CD4-positive, alpha-beta T cell treated with Interleukin-17A for 1 hour (primary cell): ENCODE measurements at places on chromosomes 2 and 18.

DNA sequence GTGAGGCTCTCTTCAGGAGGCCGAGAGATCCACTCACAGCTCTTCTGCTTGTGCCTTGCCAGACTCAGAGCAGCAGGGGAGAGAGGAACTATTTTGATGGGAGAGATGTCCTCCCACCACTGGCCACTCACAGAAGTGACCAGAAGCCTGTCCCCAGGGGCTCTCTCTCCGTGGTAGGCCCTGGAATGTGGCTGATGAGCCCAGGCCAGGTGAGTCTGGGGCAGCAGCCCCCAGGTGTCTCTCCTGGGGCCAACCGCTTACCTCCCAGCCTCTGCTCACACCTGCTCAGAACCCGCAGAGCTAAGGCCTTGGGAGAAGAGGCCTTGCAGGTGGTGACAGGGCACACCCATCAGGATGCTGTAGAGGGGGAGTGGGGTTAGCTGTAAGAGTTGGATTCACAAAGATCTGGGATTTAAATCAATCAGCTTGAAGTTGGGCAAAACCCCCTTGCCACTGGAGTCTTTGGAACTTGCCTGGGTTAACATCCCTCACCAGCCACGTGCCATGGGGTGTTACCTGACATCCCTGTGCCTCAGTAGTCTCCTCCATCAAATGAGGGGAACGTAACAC is 29.1 kb upstream of the ASB18 start:
- DNase-seq: no peak

DNA sequence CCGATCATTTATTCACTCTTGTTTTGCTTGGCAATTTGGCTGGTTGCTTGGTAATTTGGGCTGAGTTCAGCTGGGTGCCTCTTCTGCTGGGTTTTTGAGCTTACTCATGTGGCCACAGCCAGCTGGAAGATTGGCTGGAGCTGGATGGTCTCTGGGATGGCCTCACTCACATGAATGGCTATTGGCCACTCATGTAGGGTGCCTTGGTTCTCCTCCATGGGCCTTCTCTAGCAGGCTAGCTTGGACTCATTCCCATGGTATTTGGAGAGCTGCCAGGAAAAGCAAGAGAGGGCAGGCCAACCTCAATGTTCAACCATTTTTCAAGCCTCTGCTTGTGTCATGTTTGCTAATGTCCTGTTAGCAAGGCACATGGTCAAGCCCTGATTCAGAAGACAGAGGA is 16.9 kb downstream of the ZAP70 start:
- no peak for DNase-seq

DNA sequence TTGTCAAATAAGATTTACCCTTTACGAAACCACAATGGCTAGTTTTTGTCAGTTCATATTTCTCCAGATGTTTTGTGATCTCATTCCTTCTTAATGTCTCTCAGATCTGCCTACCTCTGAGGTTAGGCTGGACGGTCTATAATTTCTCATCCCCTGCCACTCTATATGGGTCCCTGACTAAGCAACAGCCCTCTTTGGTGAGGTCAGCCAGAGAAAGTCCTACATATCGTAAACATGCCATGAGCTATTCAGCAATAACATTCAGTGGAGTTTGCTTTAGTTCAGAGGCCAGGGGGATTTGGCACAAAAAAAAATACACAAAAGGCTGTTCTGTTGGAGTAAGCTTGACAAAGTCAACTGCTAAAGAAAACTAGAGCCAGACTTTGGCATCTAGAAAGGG is 192.1 kb upstream of the NCKAP5 start:
- no peak for DNase-seq

DNA sequence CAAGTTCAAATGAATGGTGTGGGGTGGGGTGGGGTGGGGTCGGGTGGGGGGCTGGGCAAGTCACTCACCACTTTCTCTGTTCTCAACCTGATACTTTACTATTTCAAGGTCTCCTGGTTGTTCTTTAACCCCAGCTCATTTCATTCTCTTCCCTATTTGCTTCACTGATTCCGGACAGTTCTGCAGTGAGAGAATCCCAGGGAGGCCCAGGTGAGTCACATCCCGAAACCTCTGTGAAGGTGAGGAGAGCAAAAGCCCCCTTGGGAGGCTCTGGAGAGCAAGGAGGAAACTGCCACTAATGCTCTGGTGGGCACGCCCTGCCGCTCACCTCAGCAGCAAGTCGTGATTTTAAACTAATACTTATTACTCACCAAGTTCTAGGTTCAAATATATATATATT is 8.9 kb downstream of the EDAR start:
- no peak for DNase-seq

DNA sequence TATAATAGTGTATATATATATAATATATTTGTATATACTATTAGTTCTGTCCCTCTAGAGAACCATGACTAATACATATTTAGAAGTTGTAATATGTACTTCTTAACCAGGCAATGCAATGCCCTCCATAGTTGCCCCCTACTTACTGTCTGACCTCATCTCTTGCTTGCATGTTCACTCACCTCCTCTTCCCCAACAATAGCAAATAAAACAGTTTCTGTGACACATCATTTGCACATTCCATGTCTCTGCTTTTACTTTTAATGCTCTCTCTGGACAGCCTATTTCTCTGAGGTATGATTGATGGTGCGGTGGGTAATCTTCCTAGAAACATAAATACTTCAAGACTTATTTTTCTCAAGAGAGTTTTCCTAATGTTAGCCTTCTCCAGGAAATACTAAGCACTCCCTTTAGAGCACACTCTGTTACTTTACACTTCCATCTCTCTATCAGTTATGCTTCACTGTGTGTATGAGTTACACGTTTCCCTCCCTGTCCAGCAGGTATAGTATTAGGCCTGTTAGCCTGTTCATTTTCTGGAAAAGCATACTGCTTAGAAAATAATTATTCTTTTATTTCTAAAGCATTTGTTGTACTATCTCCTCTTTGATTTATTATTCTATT is 295.6 kb upstream of the LRATD1 start:
- DNase-seq: no peak

DNA sequence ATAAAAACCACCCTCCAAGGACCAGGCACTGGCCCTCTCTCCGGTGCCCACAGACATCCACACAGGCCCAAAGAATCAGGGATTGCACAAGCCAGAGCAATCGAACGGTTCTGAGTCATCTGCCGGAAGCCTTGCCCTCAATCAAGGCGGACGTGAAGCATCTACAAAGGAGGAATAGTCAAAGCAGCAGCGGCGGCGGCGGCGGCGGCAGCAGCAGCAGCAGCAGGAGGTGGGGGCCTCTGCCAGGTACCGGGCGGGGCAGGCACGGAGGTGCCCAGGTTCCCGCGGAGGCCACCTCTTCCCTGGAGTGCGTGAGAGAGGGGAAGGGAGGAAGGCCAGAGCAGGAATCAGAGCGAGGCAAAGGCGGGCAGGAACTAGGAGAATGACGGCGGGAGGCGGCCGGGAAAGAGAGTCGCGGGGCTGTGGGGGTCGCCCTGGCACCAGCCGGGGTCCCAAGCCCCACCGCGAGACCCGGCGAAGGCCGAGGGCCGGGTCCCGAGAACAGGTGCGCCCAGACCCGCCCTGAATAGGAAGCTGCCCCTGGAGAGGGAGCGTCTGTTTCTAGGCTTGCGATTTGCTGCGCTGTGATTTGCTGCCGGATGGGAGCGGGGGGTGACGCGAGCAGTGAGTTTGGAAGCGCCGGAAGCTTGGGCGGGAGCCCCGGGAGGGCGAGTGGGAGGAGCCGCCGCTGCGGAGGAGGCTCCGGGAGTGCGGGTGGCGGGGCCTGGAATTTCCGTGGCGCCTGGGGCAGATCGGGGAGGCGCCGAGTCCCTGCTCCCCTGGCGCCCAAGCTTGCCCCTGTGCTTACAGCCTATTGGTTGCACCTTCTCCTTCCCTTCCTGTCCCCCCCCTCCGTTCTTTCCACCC is at the start of gene SERPINB8:
Gene SERPINB8, plus strand, starts transcription at position 140 of the 867 bp plus-strand sequence. CDS start 8,228 bp downstream, outside the sequence.
- peak; percentile 83 for DNase-seq

GRCh38 chr2:191625016-191625415 is 52.9 kb upstream of the NABP1 start:
- DNase-seq: peak; percentile 92

- peak; percentile 14 for DNase-seq
Measured at GRCh38 chr18:36942264-36942663, 113.3 kb downstream of the KIAA1328 start.

GRCh38 chr2:218086478-218086877 is 17.4 kb downstream of the RUFY4 start:
- no peak for DNase-seq

- DNase-seq: no peak
Measured at GRCh38 chr2:136319237-136319636, 201.3 kb upstream of the CXCR4 start.

- DNase-seq: peak; percentile 27
Measured at GRCh38 chr2:69985688-69986087, 24.3 kb upstream of the ASPRV1 start.

DNA sequence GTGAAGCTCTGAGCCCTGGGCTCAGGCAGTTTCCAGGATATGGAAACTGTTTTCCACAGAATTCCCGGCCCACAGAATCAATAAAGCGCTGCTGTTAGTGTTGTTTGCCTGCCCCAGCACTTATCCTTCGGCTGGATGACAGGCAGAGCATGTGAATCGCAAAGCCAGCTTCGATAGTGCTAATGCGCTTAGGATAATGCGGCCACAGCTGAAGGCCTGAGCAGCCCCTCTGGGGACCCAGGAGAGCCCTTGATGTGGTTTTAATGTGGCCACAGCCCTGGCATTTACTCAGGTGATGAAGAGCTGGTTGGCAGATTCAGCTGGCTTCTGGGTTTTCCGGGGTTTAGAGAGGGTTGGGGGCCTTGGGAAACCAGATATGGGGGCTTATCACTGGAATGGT is 23.7 kb downstream of the PCARE start:
- no peak for DNase-seq

DNA sequence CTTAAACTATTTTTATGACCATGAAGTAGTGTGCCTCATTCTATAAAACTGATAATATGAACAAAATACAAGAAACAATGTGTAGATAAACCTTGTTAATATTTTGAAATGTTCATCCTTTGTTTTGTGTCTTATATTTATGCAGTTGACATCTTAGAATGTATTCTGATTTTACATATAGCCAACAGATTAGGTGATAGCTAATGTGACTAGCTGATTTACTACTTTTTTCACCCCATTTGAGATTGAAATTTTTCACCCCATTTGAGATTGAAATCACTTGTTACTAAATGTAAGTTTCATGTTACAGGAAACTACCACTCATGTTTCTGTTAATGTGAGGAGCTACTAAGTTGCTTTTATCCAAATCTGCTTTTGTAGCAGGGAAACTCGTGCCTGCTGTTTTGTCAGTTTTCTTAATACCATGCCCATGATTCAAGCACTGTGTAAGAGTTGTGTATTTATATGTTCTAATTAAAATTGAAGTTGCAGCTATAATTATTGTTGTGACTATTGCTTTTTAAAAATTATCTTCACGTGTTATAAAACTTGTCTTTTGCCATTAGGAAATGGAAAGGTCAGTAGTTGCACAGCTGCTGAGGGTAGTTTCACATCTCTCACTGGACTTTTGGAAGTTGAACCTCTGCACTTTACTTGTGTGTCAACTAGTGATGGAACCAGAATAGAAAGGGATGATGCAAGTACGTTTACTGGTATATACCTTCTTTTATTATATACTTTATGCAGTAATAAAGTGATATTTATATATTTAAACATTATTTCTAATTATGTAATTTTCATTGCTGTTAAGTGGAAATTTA is 96.6 kb downstream of the BIRC6 start:
- no peak for DNase-seq

DNA sequence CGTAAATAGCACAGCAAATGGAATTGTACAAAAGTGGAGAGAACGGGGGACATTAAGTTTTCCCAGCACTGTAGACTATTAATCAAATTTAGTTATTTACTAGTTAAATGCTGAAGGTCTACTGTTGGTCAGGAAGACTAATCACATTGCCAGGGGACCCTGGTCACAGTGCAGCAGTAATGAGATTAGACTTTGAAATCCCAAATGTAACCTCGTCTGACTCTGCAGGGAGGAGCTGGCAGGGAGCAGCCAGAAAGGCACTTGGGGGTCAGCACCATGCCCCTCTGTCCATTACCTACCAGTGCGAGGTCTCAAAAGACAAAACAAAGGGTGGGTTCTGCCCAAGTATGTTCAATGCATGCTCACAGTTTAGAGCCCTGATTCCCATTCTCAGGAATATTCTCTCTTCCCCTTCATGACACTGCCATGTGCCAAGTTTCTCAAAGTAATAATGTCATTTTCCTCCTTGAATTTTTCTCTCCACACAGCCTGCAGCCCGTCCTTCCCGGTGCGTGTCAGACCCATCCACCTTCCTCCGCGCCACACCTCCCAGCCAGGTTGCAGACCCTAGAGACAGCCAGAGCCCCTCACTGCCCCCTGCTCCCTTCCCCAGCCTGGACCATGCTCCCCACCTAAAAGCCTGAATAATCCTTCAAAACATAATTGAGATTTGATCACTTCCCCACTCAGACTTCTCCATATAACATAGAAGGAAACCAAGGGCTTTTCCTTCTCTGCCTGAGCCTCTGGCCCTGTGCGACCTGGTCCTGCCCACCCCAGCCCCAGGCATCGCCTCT is 52.5 kb downstream of the TMEM18 start:
- no peak for DNase-seq

- DNase-seq: no peak
Measured at GRCh38 chr18:36499938-36500337, 202.4 kb downstream of the FHOD3 start.

DNA sequence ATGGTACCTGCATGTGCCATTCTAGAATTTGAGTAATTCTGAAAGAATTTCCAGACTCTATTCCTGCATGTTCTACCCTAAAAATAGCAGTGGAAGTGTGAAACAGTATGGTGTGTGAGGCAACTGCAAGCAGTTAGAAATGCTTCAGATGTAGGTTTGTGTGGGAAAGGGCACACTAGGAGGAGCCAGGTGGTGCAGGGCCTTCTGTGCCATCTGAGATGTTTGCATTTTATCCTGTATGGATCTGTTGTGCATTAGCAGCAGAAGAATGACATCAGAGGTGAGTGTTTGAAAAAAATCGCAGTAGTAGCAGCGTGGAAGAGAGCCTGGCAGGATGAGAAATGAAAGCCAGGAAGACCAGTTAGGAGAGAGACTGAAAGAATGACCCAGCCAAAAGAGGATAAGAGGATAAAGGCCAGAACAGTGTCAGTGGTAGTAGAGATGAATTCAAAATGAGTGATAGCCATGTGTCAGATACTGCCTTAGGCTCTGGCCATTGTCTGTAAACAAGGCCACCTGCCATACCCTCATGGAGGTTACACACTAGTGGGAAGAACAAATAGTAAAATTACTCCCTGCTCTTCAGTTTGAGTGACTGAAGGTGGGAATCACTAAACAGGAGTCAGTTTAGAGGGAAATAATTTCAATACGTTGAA is 142.2 kb downstream of the PKP4 start:
- no peak for DNase-seq

DNA sequence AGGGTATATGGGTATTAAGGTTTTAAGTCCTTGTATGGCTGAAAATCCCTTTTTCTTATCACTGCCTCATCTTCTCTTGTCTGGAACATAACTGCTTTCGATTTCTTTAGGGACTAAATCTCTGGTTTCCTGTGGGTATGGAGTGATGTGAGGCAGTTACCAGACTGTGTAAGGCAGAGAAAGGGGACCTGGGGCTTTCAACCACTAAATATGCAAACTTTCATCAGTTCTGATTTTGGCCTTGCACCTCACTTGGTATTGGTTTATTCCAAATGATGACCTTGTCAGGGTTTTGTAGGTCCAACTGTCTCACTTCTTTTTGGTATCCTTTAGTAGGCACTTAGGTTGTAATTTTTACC is 9.3 kb downstream of the MAP4K4 start:
- DNase-seq: peak; percentile 75

- peak; percentile 32 for DNase-seq
Measured at GRCh38 chr2:33272001-33272400, 204.4 kb upstream of the RASGRP3 start.

- DNase-seq: no peak
Measured at GRCh38 chr2:76157531-76157930, 446.8 kb upstream of the GCFC2 start.
